Thoracic aorta (tissue), 2 donors: ENCODE measurements at places on chromosomes 5 and 9. TPM values are rescaled to one million over a fixed set of nuclear protein-coding genes. Genes with fewer than 3 reads are reported as not detected.

The TAL2 gene
- total RNA-seq: not detected

The OR13C5 gene
- not detected for total RNA-seq

The ABL1 gene
- 62.8 TPM for total RNA-seq

The KLF9 gene
- total RNA-seq: 165 TPM

DNA sequence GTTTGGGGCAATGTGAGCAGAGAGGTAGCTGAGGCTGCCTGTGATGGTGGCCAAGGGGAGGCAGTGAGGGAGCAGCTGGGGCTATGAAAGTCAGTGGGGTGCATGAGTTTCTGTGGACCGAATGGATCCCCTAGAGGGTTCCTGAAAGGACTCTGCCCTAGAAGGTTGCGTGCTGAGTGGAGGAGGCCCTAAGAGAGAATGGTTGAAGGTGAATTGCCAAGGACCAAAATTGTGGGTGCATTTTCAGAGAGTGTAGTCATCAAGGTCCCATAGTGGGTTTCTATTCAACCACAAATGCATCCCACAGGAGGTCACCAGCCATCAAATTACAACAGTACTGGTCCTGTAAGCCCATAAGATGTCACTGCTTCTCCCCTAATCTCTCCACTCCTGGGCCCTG is 298.3 kb downstream of the CDK5RAP2 start:
- DNase-seq: no peak

The IFNB1 gene
- not detected for total RNA-seq
